ENCODE measurements at places on chromosomes 1 and 21.
A peak's percentile ranks its signal among the peaks of the same experiment; 100 is the strongest.

DNA sequence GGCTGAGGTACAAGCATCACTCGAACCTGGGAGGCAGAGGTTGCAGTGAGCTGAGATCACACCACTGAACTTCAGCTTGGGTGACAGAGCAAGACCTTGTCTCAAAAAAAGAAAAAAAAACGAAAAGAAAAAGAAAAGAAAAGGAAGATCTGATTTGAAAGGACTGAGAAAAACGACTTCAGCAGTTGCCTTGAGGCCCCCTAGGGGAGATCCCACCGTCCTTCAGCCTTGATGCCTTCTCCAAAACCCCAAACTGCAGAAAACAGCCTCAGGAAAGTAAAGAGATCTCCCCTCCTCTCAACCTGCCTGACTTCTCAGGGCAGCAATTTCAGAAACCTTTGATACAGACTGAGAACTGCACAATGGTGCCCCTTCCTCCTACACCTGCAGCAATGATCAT lies 50.9 kb upstream of the BCAR3 start:
- no peak for DNase-seq

DNA sequence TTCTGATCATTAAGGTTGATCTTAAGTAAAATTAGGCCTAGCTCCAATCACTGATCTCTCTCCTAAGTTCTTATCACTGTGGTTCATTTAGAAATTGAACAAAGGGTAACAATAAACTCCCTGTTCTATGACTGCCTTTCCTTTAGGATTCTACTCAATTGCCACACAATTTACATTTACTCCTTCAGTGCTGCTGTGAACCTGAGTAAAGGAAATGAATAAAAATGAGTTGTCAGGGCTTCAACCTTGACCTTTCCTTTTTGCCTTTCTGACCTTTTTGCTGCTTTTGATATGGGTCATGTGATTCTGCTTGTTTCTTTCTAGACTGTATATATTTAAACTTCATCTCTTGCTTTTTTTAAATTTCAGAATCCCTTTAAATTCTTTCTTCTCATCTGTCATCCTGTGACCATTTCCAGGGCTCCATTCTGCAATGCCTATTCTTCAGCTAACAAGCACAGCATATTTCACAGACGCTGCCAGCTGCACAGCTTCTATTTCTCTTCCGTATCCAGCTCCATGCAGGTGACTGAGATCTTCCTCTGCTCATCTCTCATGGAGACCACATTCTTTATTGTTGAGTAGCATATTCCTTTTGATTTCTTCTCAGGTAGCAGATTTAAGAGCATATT lies 3.2 kb downstream of the LRRC8B start:
- no peak for DNase-seq

GRCh38 chr1:186620566-186621350 lies 59.5 kb downstream of the PTGS2 start:
- DNase-seq: no peak

- DNase-seq: no peak
These were observed 1.3 kb upstream of the DOCK7 start for GRCh38 chr1:62689524-62689923.

DNA sequence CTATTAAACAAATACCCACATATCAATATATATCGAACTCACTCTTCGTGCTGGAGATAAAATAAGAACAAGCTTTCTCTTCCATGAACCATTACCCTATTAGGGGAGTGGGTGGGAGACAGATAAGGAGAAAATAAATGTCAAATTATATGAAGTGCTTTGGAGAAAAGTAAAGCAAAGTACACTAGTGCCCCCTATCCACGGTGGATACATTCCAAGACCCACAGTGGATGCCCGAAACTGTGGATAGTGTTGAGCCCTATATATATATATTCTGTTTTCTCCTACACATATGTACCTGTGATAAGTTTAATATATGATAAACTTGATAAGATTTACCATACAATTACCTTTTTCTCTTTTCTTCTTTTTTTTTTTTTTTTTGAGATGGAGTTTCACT lies 54.6 kb downstream of the FH start:
- no peak for DNase-seq

- DNase-seq: no peak
These were observed 63.7 kb downstream of the ZC3H11B start for GRCh38 chr1:219549215-219549614.

DNA sequence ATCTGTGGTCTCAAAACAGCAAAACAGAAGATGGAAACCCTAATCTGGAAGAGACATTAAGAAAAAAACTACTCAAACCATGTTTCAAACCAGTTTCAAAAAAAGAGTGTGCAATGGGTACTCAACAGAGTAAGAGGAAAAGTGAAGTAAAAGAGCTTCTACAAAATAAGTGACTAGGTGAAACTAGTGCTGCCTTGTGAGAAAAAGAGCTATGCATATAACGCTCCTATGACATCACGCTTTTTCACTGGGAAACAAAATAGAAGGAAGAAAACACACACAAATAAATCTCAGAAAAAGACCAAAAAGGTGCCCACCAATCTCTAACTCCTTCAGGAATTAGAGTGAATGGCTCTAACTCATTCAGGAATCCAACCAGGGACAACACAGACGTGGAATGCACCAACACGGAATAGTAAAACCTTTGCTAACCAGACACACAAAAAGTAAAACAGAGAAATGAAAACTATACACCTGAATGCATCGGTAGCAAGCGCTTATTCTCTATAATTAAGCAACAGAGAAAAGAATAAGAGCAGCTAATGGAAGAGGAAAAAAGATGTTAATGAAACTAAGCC lies 1.3 kb downstream of the FOXJ3 start:
- DNase-seq: no peak

DNA sequence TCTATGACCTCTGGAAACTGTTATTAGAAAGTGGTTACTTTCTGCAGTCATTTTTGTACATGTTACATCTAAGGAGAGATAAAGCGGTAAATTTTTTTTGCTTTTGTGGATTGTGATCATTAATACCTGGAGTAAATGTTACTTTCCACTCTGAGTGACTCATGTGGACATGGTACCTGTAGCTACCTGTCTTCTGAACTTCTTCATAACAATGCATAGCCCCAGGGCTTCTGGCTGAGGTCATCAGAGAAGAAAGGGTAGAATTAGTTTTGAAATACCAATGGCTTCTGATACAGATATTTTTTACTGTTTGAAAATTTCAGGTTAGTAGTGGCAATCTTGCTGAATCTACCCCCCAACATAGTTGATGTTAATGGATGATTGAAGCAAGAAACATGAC lies 489.3 kb downstream of the RWDD3 start:
- no peak for DNase-seq

DNA sequence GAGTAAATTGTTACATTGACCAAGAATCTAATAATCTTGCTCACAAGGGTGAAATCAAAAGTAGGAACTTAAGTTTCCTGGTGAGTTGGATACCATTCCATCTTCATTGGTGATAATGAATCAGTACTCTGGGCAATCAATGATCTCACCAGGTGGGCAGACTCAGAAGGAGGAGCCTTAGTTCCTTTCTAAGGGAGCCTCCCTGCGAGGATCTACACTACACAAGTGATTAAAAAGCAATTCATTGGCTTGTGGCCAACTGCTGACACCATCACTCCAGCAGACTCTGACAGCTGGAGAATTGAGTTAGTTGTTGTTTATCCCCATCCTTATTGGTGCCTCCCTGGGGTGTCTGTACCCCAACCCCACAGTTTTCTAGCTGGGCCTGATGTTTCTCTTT lies 84.1 kb upstream of the VANGL1 start:
- peak; percentile 22 for DNase-seq

- peak; percentile 73 for DNase-seq
These were observed 15.6 kb downstream of the NTRK1 start for GRCh38 chr1:156876281-156876680.

GRCh38 chr1:224860488-224861338 lies 68.8 kb upstream of the DNAH14 start:
- DNase-seq: no peak

DNA sequence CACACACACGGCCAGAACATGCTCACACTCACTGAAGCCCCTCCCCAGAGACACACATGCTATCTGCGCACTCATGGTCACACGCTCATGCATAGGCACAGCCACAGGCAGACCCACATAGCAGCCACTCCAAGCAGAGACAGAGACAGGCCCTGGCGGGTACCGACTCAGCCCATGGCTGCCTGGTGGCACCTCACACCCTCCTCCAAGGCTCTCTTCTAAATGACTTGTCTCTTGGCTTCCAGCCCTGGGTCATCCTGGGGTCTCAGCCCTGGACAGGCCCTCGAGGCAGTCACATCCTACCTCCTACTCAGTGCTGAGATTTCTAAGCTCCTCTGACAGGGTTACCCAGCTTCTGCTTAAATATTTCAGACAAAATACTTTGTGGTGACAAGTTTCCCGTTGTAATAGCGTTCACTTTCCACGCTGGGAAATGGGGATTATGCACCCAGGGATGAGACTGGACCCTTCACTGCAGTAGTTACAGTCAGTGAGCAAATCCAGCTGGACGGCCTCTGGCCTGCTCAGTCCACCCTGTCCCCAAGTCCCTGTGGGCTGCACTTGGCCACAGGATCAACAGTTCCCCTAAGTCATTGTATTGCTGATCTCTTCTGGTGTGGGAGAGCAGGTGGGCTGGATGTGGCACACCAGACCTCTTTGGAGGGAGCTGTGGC lies 2.9 kb upstream of the NFASC start:
- DNase-seq: no peak

DNA sequence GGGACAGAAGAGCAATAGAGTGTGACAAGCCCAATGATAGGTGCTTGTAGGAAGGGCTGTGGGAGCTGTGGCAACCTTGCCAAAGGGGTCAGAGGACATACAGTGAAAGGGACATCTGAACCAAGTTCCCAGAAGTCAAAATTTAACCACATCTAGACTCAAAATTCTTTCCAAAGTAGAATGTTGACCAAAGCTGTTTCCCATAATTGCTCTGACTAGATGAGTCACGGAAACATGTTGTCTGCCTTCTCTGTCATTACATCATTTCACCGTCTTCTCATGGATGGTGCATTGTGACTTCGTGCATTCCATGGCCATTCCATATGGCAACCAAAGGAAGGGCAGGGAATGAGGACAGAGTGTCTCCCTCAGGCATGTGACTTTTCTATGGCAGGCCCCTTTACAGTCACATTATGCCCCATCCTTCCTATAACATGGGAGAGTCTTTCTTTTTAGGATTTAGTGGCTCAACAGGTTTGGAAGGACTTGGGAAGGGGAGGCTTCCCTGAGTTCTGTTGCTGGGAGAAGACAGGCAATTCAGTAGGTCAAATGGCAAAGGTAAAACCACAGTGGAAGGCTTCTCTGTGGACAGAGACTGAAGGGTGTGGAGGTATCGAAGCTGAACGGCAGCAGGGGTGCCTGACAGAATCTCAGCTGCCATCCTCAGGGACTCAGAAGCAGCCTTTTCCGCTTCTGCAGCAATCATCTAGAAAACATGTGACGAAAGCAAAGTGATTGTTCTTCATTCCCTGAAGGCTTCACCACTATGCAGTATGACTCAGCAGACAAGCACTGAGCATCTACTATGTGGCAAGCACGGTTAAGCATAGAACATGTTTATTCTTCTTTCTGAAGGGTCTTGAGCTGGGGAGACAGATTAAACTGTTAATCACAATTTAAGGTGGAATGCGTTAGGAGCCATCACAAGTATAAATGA lies 24.7 kb downstream of the NPHS2 start:
- no peak for DNase-seq

DNA sequence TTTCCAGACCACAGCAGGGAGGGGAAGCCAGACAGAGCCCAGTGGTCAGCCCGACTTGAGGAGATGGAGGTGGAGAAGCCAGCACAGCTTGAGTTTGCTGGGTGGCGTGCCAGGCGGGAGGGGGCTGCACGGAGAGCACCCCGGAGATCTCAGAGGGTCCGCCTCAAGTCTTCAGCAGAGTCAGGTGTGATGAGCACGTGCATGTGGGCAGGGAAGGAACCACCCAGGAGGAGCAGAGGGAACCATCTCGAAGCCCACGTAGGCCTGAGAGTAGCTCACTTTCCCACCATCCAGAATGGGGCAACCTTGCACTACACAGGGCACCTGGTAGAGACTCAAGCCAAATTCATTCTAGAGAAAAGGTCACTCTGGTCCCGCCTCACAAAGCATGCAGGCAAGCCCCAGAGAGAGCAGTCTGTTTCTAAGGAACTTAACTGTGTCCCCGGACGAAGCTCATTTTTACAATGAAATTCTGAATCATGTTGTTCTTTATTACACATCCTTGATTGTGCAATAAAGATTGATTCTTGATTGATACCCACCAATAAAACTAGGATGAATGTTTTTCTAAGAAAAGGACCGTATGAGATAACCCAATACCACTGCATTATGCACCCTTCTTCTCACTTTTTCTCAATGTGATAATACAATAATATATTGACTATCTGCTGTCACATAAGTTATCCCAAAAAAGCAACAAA lies 64.2 kb downstream of the FHAD1 start:
- no peak for DNase-seq

- DNase-seq: no peak
These were observed 25.3 kb downstream of the KCNQ4 start for GRCh38 chr1:40808909-40809308.

Data from iPS-NIHi11 (cell line).